ENCODE measurements at places on chromosomes 13 and 19. TPM values are rescaled to one million over a fixed set of nuclear protein-coding genes. Genes with fewer than 3 reads are reported as not detected.

GRCh38 chr19:49808711-49809159 is 4.4 kb downstream of the FUZ start:
- peak; percentile 42 for DNase-seq

DNA sequence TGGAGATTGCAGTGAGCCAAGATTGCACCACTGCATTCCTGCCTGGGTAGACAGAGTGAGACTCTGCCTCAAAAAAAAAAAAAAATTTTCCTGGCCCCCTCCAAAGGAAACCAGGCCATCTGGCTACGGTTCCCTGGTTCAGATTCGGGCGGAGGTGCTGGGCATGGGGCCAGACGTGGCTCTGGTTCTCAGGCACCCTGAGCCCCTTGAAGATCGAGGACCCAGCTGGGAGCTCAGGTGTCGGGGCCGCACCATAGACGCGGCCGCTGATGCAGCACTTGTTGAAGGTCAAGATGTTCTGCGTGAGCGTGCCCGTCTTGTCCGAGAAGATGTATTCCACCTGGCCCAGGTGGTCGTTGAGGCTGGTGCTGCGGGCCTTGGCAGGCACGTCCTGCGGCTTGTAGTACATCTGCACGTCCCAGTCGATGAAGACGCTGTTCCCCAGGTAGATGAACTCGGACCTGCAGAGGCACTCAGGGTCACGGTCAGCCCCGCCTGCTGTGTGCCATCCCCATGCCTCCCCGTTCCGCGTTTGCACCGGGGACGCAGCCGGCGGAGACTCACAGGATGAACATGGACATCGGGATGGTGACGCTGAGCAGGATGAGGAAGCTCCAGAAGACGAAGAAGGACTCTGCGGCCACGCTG is 12.3 kb downstream of the ATP8B3 start:
- no peak for DNase-seq

- peak; percentile 42 for DNase-seq
These were observed 483.2 kb downstream of the DIAPH3 start for GRCh38 chr13:59680429-59681024.

The SCN1B gene
- total RNA-seq, result 0.19 TPM

DNA sequence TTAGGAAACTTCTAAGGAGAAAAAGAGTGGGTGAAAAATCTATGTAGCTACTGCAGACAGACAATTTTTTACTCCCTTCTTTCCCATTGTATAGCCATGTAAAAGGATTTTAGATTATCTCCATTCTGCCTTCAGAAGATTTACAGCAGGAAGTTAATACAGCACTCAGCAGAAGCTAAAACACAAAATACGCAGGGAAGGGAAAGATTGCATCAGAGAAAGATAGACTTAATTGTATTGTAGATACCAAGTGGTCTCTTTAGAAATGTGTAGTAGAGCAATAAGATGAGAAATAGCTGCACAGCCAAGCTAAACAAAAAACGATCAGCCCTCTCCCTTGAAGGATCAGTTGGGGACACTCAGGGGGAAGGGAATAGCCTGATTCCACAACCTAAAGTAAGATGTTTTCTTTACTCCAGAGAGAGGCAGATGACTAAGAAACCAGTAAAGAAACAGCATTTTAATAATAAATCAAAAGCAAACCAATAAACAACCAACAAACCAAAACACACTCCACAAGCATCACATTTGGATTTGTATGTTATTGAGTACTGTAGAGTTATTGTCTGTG is 236.7 kb upstream of the SLITRK1 start:
- DNase-seq, result no peak

The CDC42EP5 gene
- total RNA-seq, result 3.0 TPM

GRCh38 chr19:41872775-41873647 is 4.1 kb upstream of the CD79A start:
- peak; percentile 87 for DNase-seq

DNA sequence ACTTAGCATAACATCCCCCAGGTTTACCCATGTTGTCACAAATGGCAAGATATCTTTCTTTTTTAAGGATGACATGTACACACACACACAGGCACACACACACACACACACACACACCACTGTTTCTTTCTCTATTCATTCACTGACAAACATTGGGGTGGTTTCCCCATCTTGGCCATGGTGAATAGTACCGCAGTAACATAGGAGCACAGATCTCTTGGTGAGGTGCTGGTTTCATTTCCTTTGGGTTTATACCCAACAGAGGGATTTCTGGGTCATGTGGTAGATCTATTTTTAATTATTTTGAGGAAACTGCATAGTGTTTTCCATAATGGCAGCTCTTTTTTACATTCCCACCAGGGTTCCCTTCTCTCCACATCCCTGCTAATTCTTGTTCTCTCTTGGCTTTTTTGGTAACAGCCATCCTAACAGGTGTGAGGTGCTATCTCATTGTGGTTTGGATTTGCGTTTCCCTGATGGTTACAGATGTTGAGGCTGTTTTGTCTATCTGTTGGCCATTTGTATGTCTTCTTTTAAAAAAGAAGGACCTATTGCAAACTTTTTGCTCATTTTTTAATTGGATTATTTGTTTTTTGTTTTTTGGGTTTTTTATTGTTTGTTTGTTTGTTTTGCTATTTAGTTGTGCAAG is 251.7 kb upstream of the IRS2 start:
- no peak for DNase-seq

The SLC10A2 gene
- total RNA-seq, result not detected

GRCh38 chr13:93922063-93922855 is 557.2 kb downstream of the DCT start:
- DNase-seq, result peak; percentile 4

DNA sequence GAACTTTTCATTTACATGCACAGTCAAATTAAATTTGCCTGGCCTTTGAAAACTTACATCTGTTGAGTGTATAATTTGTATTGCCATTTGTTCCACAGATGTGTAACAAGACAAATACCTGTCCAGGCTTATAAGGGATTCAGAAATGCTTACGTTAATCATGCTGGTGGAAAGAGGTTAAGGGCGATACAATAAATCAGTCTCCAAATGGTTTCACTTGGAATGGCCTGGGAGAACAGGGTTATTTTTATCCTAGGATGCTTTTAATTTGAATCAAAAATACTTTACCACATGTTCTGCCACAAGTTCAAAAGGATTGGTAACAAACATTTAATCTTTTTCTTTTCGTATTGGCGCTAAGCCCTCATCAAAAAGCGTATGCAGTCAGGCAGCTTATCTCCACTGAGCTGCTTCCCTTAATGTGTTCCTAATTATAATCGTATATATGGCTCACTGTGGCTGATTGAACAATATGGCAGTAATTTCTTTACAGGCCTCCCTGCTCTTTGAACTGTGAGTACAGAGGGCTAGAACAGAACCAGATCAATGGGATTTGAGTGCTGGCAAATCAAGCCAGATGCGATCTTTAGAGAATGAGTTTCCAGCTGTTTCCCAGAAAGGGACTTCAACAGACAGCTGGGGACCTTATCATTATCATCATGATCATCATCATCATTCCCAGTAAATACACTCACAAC is 425.7 kb downstream of the SPRY2 start:
- DNase-seq, result no peak

DNA sequence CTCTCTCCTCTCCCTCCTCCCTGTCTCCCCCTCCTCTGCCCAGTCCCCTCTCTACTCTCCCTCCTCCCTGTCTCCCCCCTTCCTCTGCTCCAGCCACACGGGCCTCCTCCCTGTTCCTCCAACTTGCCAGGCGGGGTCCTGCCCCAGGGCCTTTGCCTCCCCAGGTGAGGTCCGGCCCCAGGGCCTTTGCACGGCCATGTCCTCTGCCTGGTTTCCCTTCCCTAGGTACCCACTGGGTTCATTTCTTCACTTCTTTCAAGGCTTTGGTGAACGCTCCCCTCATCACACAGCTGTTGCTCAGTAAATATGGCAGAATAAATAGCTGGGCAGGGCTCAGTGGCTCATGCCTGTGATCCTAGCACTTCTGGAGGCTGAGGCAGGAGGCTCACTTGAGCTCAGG is 21.2 kb downstream of the MISP start:
- no peak for DNase-seq

The UBE2M gene
- 149 TPM for total RNA-seq

- no peak for DNase-seq
These were observed 91.0 kb downstream of the COL4A1 start for GRCh38 chr13:110216006-110216397.

GRCh38 chr19:53657778-53658177 is 26.0 kb downstream of the DPRX start:
- no peak for DNase-seq

- DNase-seq, result no peak
These were observed 84.6 kb downstream of the CYSLTR2 start for GRCh38 chr13:48738311-48738710.

DNA sequence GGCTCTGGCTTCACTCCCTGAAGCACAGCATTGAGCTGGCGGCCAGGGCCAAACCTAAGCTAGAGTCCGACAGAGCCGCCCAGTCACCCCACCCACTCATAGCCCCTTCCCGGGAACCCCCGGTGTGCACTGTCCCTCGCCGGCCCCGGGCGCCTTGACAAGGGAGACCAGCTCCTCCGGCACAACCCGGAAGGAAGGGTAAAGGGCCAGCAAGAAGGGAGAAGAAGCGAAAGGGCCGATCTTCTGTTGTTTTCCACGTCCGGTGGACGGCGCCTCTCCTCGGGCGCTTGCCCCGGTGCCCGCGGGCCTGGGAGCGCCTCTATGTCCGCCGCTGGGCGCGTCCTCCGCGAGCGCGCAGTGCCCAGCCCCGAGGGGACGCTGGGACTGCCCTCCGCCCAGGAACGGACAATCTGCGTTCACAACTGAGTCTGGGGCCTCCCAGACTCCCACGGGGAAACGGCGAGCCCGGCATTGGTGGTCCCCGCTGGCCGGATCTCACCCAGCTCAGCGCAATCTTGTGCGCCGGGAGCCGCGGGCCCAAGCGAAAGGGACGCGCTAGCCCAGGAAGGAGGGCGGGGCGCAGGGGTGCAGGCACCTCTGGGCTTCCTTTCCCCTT is 172.5 kb upstream of the MIR17HG start:
- DNase-seq, result no peak

The AP2A1 gene
- 70.5 TPM for total RNA-seq

DNA sequence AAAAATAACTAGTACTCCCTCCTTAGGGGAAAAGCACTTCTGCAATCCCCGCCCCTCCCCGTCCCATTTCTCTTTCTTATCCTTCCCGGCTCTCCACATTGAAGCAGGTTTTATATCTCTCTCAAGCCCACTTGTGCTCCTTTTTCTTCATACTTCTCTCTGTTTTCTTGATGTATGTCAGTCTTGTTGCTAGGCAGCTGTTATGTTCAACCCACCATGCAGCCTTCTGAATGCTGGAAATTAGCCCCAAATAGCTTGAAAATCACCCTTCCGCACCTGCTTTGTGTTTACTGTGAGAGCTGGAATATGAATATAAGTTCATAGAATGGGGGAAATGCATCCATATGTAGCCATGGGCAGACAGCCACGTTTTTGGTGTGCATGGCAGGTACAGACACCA is 461.4 kb downstream of the MYO16 start:
- no peak for DNase-seq

The URAD gene
- total RNA-seq, result not detected

DNA sequence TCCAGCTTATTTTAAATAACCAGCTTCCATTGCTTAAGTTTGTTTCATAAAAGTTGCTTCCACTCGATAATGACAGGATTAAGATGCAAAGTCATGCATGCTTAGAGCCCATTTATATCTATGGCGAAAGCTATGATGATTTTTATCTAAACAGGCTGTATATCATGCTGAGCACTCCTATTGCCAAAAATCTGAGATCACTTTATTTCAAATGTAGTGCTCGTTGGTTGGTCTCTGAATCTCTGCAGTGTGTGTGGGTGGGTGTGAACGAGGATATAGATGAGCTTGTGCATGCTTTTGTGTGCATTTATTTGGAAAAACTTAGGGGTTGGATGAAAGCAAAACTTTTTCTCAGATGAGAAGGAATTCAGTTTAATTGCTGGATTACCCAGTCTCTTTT is 27.0 kb upstream of the ARGLU1 start:
- no peak for DNase-seq

- DNase-seq, result peak; percentile 65
These were observed 985 bp upstream of the KCNK6 start for GRCh38 chr19:38318660-38319059.

- no peak for DNase-seq
These were observed 3.9 kb upstream of the ATP11A start for GRCh38 chr13:112685896-112686295.

DNA sequence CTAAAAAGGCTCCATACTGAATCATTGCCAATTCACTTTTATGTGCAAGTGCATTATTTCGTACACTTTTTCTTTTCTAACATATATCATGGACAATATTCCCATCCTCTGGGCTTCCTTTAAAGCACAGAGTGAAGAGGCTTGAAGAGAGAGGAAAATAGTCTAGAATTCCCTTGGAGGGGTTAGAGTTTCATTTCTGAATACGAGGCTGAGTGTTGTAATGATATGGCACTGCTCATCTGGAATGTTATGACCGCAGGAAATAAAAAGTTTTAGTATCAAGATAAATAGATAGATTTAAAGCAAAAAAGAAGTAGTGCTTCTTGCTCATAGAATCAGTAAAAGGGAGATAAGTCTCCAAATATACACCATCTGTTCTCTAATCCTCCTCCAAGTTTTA is 412.3 kb upstream of the SLITRK1 start:
- no peak for DNase-seq

DNA sequence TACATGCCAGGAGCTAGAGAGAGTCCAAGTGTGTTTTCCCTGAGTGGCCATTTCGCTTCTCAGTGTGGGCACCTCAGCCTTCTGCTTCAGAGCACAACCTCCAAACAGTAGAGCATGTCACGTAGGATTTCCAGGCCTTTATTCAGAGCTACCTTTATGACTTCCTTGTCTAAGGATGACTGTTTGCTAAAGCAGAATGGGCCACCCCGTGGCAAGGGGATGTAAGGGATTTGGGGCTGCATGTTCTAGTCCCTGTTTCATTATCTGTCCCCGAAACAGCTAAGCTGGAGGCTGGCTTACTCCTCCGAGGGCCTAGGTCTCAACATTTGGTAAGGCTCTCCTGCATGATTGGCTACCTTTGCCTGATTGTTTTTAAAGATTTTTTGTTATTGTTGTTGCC is 6.0 kb downstream of the RNASEH2B start:
- no peak for DNase-seq

DNA sequence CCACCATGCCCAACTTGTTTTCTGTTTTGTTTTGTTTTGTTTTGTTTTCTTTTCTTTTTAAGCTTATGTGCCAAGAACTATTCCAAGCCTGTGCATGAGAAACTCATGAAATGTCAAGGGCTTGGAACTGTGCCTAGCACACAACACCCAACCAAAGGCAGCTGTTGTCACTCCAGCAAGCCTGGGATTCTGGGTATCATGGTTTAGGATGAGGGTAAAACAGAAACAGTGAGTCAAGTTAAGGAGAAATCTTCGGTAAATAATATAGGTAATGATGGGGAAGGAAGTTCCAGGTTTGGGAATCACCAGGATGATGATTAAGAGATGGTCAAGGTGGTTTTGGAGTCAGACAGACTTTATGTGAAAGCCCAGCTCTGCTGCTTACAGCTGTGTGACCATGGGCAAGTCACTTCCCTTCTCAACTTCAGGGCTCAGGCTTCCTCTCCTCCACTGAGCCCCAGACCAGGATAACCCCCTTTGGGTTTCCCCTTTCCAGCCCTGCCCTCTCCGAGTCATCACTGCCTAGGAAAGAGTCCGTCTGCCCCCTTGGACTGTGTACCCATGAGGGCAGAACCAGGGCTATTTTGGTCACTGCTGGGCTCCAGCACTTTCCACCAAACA is 5.0 kb downstream of the PVR start:
- DNase-seq, result peak; percentile 56

GRCh38 chr13:109309625-109310363 is 476.6 kb downstream of the IRS2 start:
- DNase-seq, result no peak

The ETV2 gene
- total RNA-seq, result 0.44 TPM
